Vein endothelial cell (primary cell): ENCODE measurements at places on chromosomes 5 and 9. TPM values are rescaled to one million over a fixed set of nuclear protein-coding genes. Genes with fewer than 3 reads are reported as not detected.

Gene CKMT2
- total RNA-seq = not detected in 2 replicates

Gene PGM5
- 3.2 and 4.9 TPM in 2 replicates for total RNA-seq

Gene OBP2B
- total RNA-seq = not detected in 2 replicates

Gene TNFSF15
- 19.3 and 26.9 TPM in 2 replicates for total RNA-seq
